ENCODE measurements at places on chromosomes 16 and 17.

DNA sequence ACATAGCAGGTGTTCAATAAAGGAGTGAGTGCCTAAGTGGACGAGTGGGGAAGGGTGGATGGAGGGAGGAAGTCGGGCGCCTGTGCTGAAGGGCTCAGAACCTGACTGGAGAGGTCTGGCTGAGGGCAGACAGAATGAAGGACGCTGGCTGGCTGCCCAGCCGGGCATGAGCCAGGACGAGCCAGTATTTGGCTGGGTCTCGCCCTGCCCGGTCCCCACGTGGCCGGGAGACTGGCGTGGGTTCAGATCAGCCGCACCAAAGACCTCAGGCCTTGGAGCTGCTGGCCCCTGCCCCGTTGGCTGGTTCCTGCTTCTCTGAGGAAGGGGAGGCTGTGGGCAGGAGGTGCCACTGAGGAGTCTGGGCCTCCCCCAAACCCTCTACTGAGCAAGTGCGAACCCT is 79.8 kb downstream of the ENGASE start:
- peak; percentile 64 for DNase-seq

DNA sequence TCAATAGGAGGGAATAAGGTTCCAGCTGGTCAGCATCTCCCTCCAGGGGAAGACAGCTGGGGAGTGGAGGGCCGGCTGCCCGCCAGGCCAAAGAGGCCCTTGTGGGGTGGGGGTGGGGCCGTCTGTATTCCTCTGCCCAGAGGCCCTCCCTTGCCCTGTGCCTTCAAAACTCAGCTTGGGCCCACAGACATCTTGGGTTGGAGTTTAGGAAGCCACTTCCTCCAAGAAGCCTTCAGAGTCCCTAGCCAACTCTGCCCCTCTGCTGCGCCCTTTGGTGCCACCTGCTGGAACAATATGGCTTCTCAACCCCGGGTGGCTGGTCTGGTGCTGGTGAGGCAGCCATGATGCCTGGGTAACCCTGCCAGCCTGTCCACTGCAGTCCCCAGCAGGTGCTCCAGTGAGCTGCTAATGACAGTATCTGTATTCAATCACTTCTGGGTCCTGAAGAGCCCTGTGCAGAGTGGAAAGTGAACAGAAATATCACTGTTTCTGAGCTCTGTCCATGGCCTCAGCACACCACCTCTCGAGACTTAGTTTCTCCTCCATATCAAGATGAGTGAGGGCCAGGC is 16.7 kb downstream of the HSD11B2 start:
- DNase-seq = peak; percentile 87

GRCh38 chr17:68714676-68715075 is 113.5 kb upstream of the FAM20A start:
- DNase-seq = no peak

GRCh38 chr16:13113741-13114140 is 212.3 kb downstream of the SHISA9 start:
- DNase-seq = no peak

DNA sequence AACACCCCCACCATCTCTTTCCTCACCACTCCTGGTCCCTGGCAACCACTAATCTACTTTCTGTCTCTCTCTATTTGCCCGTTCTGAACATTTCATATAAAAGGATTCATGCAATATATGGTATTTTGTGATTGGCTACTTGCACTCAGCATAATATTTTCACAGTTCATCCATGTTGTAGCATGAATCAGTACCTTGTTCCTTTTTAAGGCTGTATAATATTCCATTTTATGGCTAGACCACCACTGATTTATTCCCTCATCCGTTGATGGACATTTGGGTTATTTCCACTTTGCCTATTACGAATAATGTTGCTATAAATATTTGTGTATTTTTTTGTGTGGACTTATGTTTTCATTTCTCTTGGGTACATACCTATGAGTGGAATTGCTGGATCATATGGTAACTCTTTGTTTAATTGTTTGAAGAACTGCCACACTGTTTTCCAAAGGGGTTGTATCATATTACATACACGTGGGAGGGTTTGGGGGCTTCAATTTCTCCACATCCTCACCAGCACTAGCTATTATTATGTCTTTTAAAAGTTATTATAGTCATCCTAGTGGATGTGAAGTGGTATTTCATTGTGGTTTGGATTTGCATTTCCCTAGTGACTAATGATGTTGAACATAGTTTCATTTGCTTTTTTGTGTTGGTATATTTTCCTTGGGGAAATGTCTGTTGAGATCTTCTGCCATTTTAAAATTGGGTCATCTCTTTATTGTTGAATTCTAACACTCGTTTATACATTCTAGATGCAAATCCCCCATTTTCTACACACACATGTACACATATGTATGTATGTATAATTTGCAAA is 26.3 kb downstream of the SEC14L5 start:
- DNase-seq = no peak

GRCh38 chr17:30243002-30243401 is 7.5 kb upstream of the SLC6A4 start:
- no peak for DNase-seq

GRCh38 chr17:80261159-80261894 is 675 bp downstream of the RNF213 start:
- DNase-seq = peak; percentile 39

- DNase-seq = no peak
These were observed 9.6 kb upstream of the WIPF2 start for GRCh38 chr17:40209404-40210093.

- no peak for DNase-seq
These were observed 30.7 kb upstream of the TBX2 start for GRCh38 chr17:61368832-61369450.

DNA sequence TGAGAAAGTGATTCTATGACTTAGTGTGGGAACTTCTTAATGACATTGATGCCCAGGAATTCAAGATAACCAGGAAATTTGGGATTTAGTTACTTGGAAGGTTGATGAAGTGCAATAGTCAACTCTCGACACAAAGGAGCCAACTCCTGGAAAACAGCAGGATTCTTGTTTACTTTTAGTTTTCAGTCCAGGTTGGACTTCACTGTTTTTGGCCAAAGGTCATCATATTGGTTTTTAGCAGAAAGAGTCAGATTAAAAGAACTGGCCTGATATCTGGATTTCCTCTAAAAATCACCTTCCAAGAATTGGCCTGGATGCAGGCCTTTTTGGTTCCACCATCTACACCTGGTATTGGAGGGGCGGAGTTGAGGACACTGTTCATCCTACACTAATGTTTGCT is 60.1 kb upstream of the SALL1 start:
- DNase-seq = no peak

- DNase-seq = no peak
These were observed 28.1 kb downstream of the HEATR3 start for GRCh38 chr16:50093607-50094539.

GRCh38 chr16:49531931-49532840 is 158.6 kb downstream of the C16orf78 start:
- no peak for DNase-seq

DNA sequence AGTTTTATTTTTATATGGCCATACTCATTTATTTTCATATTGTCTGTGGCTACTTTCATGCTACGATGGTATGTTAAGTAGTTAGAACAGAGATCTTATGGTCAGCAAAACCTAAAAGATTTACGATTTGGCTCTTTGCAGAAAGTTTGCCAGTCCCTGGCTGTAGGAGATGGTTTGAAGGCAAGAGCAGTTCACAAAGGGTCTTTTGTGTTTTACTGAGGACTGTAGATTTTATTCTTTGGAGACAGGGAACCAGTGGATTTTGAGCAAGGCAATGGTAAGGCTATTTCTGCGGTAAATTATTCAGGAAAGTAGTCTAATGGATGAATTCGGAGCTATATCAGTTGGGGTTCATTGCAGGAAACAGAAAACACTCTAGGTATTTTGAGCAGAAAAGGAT is 90.7 kb downstream of the WWP2 start:
- DNase-seq = no peak

DNA sequence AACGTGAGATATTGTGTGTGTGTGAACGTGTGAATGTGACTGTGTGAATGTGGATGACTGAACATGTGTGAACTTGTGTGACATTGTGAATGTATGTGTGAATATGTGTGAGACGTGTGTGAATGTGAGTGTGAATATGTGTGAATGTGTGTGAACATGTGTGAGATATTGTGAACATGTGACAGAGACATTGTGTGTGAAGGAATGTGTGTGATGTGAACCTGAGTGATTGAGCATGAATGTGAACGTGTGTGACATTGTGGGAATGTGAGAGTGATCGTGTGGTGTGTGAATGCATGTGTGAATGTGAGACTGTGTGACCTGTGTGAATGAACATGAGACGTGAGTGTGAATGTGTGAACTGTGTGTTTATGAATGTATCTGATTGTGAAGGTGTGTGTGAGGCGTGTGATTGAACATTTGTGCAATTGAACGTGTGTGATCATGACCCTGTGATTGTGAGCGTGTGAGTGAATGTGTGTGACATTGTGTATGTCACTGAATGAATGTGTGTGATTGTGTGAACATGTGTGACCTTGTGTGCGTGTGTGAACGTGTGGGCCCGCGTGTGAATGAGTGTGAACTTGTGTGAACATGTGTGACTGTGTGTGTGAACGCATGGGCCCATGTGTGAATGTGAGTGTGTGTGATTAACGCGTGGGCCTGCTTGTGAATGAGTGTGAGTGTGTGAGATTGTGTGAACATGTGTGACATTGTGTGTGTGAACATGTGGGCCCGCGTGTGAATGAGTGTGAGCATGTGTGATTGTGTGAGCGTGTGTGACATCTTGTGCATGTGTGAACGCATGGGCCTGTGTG is 23.2 kb upstream of the GSE1 start:
- DNase-seq = no peak

DNA sequence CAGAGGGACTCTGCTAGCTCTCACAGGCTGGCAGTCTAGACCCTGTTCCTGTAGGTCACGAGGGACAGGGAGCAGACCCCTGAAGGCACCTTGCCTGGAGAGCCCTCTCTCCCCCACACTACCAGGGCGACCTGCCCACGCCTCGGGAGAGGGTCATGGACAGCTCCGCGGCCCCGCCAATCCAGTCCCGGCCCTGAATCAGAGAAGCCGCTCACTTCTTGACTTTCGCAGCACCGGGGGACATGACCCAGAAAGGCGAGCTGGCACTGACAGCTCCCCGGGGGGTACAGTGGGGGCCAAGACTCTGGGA is 5.1 kb downstream of the KIFC3 start:
- no peak for DNase-seq

DNA sequence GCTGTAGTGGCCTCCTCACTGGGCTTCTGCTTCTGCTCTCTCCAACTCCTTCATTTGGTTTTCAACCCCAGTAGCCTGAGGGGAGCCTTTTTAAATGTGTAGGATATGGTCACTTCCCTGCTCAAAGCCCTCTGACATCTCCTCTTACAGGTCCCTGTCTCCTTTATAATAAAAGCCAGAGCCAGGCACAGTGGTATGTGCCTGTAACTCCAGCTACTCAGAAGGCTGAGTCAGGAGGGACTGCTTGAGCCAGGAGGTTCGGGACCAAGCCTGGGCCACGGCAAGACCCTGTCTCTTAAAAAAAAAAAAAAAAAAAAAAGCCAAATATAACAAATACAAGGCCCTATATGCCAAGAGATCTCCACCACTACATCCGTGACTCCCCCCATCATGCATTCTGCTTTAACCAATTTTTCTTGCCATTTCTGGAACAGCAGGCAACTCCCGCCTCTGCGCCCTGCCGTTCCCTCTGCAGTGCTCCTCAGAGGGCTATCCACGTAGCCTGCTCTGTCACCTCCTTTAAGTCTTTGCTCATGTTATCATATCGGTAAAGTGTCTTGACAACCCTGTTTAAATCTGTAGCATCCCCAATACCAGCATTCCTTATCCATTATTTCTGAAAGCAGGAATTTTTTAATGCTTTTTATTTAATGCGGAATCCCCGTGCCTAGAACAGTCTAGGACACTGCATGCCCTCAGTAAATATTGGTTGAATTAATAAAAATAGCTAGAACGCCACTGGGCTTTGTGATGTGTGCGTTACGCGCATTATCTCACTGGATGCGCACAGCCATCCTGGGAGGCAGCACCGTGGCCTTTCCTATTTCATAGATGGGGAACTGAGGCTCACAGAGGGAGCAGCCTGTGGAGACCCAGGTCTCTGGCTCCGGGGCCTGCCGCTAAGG is 9.5 kb downstream of the ZNF771 start:
- DNase-seq = no peak

GRCh38 chr17:66129759-66130158 is 62.2 kb downstream of the CEP112 start:
- DNase-seq = no peak

- no peak for DNase-seq
These were observed 301.4 kb downstream of the MAF start for GRCh38 chr16:79298894-79299799.

DNA sequence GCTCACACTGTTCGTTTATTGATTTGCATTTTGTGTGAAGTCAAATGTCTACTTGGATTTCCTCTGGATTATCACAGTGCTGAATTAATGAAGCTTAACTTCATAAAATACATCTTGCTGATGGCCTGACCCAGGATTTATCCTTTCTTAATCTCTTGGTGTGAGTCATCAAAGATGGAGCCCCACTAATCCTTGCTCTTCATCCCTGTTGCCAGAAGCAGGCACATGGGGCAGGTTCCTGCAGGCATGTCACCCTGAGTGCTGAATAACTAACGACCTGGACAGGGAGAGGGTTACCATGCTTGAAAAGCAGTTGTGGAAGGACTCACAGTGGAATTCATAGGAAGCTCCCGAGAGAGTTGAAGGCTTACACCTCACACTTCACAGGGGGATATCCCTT is 56.0 kb upstream of the FA2H start:
- no peak for DNase-seq

DNA sequence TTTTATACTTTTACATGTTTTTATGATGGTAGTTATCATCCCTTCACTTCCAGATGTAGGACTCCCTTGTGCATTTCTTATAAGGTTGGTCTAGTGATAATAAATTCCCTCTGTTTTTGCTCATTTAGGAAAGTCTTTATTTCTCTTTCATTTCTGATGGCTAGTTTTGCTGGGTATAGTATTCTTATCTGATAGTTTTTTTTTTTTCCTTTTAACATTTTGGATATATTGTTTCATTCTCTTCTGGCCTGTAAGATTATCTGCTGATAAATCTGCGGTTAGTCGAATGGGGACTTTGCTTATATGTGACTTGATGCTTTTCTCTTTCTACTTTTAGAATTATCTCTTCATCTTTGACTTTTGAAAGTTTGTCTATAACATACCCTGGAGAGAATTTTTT is 153.1 kb upstream of the MPHOSPH6 start:
- DNase-seq = no peak

DNA sequence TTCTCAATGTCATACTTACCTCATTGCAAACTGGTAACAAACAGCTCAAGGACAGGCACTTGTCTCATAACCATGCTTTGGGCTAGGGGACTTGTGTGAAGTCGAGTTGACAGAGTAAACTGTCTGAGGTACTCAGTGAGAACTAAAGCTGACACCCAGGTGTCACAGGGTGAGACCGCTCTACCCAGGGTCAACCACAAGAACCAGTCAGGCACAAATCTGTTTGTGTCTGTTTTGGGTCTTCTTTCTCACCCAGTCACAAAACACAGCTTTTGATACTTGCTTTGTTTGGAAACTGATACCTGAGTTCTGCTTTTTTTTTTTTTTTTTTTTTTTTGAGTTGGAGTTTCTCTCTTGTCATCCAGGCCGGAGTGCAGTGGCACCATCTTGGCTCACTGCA is 161.1 kb downstream of the STX8 start:
- no peak for DNase-seq

GRCh38 chr17:1077986-1078711 is 81.2 kb downstream of the TIMM22 start:
- DNase-seq = peak; percentile 85

Measured in RPMI8226 (cell line).